ENCODE measurements at places on chromosomes 11 and 22.

DNA sequence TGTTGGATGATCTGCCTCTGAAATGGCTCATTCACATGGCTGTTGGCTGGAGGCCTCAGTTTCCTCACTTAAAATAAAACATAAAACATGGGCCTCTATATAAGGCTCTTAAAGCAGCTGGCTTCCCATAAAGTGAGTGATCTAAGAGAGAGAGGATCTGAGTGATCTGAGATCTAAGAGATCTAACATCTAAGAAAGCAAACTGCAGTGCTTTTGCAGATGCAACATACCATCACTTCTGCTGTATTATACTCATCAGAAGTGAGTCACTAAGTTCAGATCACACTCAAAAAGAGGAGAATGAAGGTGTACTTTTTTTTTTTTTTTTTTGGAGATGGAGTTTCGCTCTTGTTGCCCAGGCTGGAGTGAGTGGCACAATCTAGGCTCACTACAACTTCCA lies 18.1 kb upstream of the HSPA8 start:
- no peak for DNase-seq

- no peak for DNase-seq
Observed at GRCh38 chr11:44016546-44017442, 31.0 kb upstream of the ACCSL start.

- DNase-seq: no peak
Observed at GRCh38 chr22:17772249-17772957, 1.9 kb downstream of the BID start.

DNA sequence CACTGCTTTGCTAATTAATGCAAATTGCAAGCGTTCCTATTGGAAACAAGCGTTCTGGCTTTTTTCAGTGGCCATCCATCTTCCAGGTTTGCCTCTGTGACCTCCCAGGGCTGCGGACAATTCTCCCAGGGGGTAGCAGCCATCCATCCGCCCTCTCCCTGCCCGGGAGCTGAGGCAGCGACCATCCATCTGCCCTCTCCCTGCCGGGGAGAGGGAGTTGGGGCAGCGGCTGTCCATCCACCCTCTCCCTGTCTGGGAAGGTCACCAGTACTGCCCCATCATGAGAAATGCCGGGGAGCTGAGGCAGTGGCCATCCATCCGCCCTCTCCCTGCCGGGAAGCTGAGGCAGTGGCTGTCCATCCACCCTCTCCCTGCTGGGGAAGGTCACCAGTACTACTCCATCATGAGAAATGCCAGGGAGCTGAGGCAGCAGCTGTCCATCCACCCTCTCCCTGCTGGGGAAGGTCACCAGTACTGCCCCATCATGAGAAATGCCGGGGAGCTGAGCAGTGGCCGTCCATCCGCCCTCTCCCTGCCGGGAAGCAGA lies 394.7 kb downstream of the BRD1 start:
- DNase-seq: no peak

- DNase-seq: no peak
Observed at GRCh38 chr11:76049511-76049910, 156.8 kb downstream of the WNT11 start.

GRCh38 chr11:96079691-96080090 lies 155.8 kb upstream of the MTMR2 start:
- no peak for DNase-seq

- no peak for DNase-seq
Observed at GRCh38 chr22:37245740-37246139, 1.7 kb upstream of the RAC2 start.

GRCh38 chr11:78748918-78749690 lies 174.4 kb upstream of the NARS2 start:
- no peak for DNase-seq

DNA sequence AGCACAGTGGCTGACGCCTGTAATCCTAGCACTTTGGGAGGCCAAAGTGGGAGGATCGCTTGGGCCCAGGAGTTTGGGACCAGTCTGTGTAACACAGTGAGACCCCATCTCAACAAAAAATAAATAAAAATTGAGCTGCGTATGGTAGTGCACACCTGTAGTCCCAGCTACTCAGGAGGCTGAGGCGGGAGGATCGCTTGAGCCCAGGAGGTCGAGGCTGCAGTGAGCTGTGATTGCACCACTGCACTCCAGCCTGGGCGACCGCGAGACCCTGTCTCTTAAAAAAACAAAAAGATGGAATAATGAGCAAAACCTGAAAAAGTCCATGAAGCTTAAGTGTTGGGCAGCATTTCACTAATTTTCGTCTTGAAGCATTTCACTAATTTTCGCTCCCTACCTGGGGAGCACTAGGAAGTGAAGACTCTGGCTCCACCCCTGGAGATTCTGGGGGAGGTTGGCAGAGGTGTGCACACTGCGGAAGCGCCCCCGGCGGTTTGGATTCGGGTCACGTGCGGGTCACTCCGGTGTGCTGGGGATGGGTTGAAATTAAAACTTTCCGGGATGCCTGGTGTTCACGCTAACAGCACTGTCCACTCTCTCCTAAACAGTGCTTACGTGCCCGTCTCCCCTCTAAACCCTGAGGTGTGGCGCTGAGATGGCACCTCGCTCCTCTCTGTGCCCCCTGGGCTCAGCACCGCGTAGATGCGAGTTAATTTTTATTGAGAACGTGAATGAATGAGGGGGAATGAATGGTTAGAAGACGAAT lies 906 bp upstream of the NAA40 start:
- DNase-seq: no peak

DNA sequence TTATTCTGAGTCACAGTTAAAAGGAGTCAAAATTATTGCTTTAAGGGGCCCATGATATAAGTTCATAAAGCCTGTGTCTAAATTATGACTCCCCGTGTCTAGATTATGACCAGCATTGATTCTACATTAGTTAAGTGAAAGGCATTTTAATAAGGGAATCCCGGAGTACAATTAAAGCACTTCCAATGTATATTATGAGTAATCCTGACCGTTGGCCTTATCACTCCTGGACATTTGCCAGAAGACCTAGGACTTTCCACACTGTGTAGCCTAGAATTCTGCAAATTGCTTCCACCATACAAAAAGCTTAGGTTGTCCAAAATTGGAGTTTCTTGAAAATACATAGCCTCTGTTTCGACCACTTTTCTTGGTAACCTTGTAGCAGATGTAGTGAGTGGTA lies 1292.6 kb downstream of the LRRC4C start:
- DNase-seq: no peak

GRCh38 chr11:95147364-95147905 lies 57.8 kb downstream of the ENDOD1 start:
- DNase-seq: peak; percentile 75

DNA sequence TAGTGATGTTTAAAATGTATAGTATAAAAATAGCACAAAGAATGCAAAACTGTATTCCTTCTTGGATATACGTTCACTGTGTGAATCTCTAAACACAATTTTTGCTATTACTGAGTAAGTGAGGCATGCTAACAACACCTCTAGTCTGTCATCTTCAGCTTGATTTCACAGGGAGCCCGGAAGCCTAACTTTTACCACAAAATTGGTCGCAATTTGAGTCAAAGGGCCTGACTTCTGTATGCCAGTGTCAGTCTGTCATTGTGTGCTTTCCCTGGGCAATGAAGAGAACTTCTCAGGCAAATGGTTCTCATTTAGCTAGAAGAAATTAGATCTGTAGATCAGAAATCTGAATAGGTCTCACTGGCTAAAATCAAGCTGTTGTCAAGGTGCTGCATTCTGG lies 1059.5 kb downstream of the FAM181B start:
- DNase-seq: no peak

- DNase-seq: no peak
Observed at GRCh38 chr11:11142430-11142829, 210.6 kb downstream of the CSNK2A3 start.

- DNase-seq: no peak
Observed at GRCh38 chr11:79371152-79371551, 69.7 kb downstream of the TENM4 start.

DNA sequence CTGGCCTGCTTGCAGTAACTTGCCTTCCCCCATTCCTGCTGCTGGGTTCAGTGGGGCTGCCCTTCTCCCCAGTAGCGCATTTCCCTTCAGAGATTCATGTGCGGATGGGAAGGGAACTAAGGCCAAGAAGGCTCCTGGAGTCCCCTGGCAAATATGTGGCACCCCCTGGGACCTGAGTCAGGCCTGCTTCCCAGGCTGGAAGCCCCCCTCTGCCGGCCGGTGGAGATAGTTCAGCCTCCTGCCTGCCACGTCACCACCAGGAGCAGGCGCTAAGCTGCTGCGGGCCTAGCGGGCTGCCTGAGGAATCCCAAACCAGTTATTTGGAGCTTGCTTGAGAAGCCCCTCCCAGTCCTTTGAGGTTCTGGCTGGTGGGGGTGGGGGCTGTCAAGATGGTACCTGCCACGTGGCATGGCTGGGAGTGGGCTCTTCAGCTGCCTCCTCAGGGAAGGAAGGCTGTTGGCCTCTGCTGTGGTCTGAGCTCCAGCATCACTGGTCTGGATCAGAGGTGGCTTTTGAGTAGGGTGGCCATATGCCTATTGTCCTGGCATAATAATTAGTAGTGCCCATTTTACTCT lies 2.0 kb downstream of the SERPINH1 start:
- peak; percentile 71 for DNase-seq

DNA sequence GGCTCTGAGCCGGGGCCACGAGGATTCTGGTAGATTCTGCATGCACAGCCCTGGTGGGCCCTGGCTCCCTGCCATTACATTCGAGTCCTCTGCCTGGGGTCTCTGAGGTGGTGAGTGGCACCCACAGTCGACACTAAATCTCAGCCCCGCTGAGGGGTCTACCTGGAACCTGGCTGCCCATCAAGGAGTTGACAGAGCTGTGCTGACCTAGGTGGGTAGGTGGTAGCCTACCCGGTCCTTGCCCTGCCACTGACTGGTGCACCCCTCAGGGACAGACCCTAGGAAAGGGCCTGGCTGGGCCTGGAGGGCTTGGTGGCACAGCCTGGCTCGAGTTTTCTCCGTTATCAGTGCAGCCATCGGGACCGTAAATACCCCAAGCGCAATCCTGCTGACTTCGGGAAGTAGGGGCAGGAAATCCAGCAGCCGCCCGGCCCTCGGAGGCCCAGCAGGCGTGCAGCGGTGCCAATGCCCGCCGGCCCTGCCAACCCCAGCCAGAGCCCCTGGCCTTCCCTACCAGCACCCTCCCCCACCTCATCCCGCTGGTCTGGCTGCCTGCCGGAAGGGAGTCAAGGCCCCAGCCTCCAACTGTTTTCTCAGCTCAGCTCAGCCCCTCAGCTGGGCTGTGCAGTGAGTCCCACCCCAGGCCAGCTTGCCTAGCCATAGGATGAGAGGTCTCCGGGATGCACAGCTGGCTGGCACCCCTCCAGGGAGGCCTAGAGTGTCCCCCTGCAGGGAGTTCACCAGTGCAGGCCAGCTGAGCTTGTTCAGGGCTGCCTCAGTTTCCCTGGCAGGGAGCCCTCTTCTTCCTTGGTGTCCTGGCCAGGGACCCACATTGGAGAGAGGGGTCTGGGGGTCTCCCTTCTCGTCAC lies 80.4 kb upstream of the KCNQ1OT1 start:
- no peak for DNase-seq

- DNase-seq: no peak
Observed at GRCh38 chr22:30743257-30744020, 48.8 kb downstream of the OSBP2 start.

DNA sequence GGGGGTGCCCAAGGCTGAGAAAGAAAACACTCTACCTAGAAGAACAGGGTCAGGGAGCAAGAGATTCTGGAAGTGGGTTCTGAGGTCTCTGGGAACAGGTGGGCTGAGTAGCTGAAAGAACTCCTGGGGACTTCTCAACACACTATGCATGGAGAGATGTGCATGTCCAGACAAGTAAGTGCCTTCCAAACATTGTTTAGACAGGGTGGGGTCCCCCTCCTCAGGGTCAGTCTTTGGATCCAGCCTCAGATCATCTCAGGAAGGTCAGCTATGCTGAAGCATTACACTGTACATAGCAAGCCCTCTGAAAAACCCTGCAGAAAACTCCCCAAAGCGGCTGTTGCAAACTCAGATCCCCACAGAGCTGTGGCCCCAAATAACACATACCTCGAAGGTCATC lies 53.9 kb upstream of the SCUBE2 start:
- DNase-seq: no peak

- no peak for DNase-seq
Observed at GRCh38 chr11:111982019-111982464, 43.2 kb upstream of the DLAT start.

- DNase-seq: no peak
Observed at GRCh38 chr22:32222991-32223390, 18.1 kb upstream of the RFPL2 start.

DNA sequence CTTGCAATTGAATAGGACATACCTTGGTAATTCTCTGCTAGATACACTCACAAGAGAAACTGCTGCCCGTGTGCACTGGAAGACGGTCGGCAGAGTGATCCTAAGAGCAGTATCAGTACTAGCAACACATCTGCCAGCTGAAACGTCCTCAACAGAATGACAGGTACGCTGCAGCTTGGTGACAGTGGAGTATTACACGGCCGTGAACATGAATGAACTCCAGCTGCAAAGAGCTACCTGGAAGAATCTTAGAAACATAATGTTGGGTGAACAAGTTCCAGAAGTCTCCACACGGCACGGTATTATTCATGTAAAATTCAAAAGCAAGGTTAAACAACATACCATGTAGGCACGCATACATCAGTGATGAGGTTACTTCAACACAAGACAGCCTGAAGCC lies 44.4 kb downstream of the TPCN2 start:
- no peak for DNase-seq

DNA sequence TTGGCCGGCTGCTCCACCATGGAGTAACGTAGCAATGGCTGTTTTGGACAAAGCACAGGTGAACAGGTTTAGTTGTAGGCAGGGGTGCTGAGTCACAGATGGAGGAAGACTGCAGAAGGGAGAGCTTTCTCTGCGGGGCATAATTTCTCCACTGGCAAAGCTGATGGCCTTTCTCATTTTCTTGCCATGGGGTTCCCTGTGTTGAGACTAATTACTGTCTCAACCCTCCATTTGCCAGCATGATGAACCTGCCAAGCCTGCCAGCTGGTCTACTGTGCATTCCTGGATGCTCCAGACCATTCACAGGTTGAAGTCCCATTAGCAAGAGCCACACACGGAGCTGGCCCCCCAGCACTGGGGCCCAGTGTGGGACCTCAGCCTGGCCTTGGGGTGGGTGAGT lies 202.4 kb downstream of the BARX2 start:
- DNase-seq: no peak
